Smooth muscle cell of the coronary artery (primary cell): ENCODE measurements at places on chromosomes 1 and 21. TPM values are rescaled to one million over a fixed set of nuclear protein-coding genes. Genes with fewer than 3 reads are reported as not detected.

The SLAMF9 gene
- total RNA-seq = 0.38 TPM in 1 of 2 replicates, not detected in the other

The TEDDM1 gene
- not detected in 2 replicates for total RNA-seq

The NPHS2 gene
- total RNA-seq = not detected in 2 replicates

The LRRC38 gene
- 0.12 and 0.38 TPM in 2 replicates for total RNA-seq

The NUF2 gene
- 5.3 TPM in 1 of 2 replicates, not detected in the other for total RNA-seq

The PRELP gene
- total RNA-seq = under 0.01 and 2.3 TPM in 2 replicates

The CLCNKB gene
- 0.08 TPM in 1 of 2 replicates, not detected in the other for total RNA-seq

The CNKSR1 gene
- total RNA-seq = 0.08 TPM in 1 of 2 replicates, not detected in the other

The KRTAP12-2 gene
- not detected in 2 replicates for total RNA-seq

The FH gene
- 95.7 and 111 TPM in 2 replicates for total RNA-seq

The GPR3 gene
- total RNA-seq = under 0.01 and 0.30 TPM in 2 replicates

The C1orf87 gene
- not detected in 2 replicates for total RNA-seq

The BMP8B gene
- under 0.01 TPM in 1 of 2 replicates, not detected in the other for total RNA-seq

The OR6K3 gene
- not detected in 2 replicates for total RNA-seq

The KIF14 gene
- total RNA-seq = 0.23 and 2.0 TPM in 2 replicates

The GJA9 gene
- total RNA-seq = 0.12 TPM in 1 of 2 replicates, not detected in the other
